Neural crest cell (in vitro differentiated cells): ENCODE measurements at places on chromosomes 3 and 15. TPM values are rescaled to one million over a fixed set of nuclear protein-coding genes. Genes with fewer than 3 reads are reported as not detected.

- no peaks in the 10 kb centered on the region for H3K36me3 ChIP-seq
- no peak overlapping the region for H3K4me3 ChIP-seq
- no peaks in the 10 kb centered on the region for H3K4me1 ChIP-seq
- no peak overlapping the region for H3K27ac ChIP-seq
- DNase-seq = no peak
These were observed 40.9 kb downstream of the STRIT1 start for GRCh38 chr3:155252535-155252934.

GRCh38 chr15:100134089-100134583 is 207.6 kb downstream of the ADAMTS17 start:
- no peak overlapping the region for H3K4me3 ChIP-seq
- no peaks in the 10 kb centered on the region for H3K27me3 ChIP-seq
- peaks cover 6% of the 10 kb centered on the region for H3K4me1 ChIP-seq
- no peak overlapping the region for H3K27ac ChIP-seq
- no peak for DNase-seq

DNA sequence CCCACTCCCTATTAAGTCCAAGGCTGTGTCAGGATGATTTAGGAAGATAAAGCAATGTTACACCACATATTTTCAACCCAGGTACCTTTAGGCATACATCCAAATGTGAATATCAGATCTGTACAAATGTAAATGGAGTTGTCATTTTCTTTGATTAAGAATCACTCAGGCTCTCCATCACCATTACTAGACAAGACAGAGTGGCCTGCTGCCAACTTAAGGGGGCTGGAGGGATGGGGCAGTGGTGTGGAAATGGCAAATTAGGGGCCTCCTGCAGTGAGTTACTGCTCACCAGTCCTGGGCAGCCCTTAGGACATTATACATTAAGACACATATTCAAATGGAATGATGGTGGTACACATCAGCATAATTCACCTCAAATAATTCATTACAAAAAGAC is 211.0 kb downstream of the TNIK start:
- no peak for DNase-seq
- no peaks in the 10 kb centered on the region for H3K4me1 ChIP-seq
- H3K27me3 ChIP-seq = no peaks in the 10 kb centered on the region
- no peak overlapping the region for H3K27ac ChIP-seq

GRCh38 chr3:193080821-193081365 is 160.1 kb upstream of the PLAAT1 start:
- DNase-seq = no peak
- no peak overlapping the region for H3K4me3 ChIP-seq
- H3K27me3 ChIP-seq = no peaks in the 10 kb centered on the region
- peak overlapping the region; percentile 30 for H3K27ac ChIP-seq

DNA sequence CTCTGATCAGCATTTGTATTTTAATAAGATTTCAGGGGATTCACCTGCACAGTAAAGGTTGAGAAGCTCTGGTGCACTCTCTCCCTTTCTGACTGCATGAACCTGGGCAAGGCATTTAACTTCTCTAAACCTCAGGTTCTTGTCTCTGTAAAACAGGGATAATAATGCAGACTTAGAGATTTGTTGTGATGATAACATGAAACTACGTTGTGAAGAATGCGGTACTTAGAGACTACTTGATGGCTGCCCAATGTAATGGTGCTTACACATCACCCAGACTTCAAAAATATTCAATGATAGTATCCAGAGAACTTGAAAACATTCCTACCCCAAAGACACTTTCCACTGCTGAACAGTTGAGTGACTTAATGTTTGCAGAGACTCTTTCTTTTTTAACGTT is 19.8 kb upstream of the TNFSF10 start:
- H3K4me1 ChIP-seq = no peaks in the 10 kb centered on the region
- DNase-seq = no peak
- no peaks in the 10 kb centered on the region for H3K27me3 ChIP-seq

- H3K4me1 ChIP-seq = no peaks in the 10 kb centered on the region
- H3K27me3 ChIP-seq = no peaks in the 10 kb centered on the region
- no peak overlapping the region for H3K27ac ChIP-seq
- H3K36me3 ChIP-seq = no peaks in the 10 kb centered on the region
These were observed 41.9 kb upstream of the PEX5L start for GRCh38 chr3:180078592-180078991.

The TERC gene
- total RNA-seq = 16.2 and 19.5 TPM in 2 replicates

The FRMD4B gene
- 17.2 and 18.5 TPM in 2 replicates for total RNA-seq

The C2CD4A gene
- total RNA-seq = not detected in 2 replicates

The PLEKHO2 gene
- total RNA-seq = 18.2 and 18.9 TPM in 2 replicates

The DAZL gene
- not detected in 2 replicates for total RNA-seq
